Gastroesophageal sphincter (tissue), 4 donors: ENCODE measurements at places on chromosomes 13 and 19.

DNA sequence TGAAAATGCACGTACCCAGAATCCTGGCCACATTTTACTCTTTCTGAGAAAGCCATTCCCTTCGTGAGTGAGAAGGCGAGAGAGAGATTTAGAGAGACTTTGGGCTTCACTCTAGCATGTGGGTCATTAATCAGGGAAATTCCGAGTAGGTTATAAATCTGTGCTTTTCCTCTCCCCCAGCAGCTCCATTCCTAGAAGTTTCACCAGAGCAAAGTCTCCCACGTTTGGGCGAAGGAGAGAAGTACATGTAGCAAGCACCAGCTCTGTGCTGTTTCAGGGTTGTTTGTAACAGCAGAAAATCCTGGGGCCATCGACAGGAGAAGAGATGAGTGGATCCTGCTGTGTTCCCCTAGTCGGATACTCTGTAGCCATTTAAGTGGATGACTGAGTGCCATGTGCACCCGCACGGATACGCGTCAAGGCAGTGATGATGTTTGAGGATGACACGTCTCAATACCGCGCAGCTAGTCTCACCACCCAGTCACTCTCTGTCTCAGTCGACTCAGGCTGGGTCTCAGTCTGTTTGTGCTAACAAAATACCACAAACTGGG is 131.8 kb upstream of the PEG3 start:
- no peak for ATAC-seq

GRCh38 chr13:21879263-21879914 is 208.5 kb downstream of the FGF9 start:
- ATAC-seq, result no peak

- peak; percentile 78 for ATAC-seq
These were observed at the start of gene KLF2 for GRCh38 chr19:16324384-16325160. Gene KLF2 (plus strand): TSS chr19:16324826. CDS start chr19:16324924, 98 bp downstream.

GRCh38 chr19:6754653-6755463 is 12.4 kb downstream of the SH2D3A start:
- ATAC-seq, result no peak

DNA sequence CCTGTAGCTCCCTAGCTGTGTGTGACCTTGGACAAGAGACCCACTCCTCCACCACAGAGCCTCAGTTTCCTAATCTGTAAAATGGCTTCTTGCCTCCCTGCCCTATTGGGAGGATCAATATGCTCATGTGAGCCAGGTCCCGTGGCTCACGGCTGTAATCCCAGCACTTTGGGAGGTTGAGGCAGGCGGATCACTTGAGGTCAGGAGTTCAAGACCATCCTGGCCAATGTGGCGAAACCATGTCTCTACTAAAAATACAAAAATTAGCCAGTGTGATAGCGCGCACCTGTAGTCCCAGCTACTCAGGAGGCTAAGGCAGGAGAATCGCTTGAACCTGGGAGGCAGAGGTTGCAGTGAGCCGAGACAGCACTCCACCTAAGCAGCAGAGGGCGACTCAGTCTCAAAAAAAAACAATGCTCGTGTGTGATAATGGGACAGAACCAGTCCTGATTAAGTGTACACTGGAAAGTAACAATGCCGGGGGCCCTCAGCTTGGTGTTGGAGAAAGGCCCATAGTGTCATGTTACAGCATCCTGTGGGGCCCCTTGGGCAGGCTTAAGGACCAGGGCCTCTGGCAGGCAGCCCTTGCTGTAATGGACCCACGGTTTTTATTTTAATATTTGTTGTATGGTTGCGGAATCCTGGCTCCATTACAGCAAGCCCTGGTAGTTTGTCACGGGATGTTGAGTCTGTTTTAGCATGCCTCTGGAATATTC is 6.8 kb downstream of the RPS11 start:
- ATAC-seq, result peak; percentile 41

DNA sequence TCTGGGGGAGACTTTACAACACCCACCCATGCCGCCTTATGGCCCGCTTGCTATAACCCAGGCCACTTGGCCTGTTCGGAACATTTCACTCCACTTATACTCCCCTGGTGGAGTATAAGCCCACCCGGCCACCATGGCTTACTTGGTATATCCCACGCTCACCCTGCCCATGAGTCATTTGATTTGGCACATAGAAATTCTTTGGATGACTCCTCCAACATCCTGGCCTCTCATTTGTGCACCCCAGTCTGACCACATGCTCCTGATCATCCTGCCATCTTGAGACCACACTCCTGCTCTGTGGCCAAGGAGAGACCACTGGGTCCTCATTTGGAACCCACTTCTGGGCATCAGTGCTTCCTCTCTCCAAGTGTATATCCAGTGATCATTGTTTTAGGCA is 5.2 kb downstream of the SPACA6 start:
- no peak for ATAC-seq

DNA sequence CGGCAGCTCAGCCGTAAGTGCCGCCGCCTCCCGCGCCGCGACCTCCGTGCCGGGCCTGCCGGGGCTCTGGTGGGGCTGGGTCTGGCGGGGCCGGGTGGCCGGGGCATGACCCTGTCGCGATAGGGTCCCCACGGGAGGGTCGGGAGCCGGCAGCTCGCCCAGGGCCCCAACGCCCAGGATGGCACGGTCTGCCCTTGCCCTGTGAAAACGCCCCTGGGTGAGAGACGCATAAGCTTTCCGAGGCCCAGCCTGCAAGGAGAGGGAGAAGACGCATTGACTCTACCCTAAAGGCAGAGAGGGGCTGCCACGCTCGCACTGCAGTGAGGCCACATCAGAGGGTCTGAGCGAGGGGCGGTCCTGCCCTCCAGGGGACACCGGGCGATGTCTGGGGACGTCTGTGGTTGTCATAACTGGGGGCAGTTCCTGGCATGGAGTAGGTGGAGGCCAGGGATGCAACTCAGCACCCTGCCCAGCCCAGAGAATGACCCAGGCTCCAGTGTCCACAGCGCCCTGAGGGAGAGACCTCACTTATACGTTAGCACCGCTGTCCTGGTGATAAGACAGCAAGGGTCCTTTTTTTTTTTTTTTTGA is 539 bp downstream of the ZNF554 start:
- peak; percentile 18 for ATAC-seq

- ATAC-seq, result no peak
These were observed 1459.5 kb upstream of the PCDH20 start for GRCh38 chr13:62875118-62875640.

DNA sequence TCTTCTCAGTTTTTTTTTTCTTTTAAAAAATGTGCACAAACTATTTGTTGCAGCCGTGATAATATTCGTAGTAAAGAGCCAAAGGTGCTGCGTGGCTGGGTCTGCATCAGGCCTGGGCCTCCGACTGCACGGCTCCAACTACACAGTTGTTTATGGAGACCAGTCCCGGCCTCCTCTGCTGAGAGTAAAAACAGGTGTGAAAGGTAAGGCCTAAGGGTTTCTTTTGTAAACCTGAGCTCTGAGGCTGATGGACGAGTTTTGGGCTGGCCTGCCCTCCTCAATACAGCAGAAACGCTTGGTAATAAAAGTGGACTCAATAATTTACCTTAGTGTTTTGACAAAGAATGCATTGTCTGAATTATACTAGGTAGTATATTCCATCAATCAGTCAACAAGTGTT is 3.9 kb downstream of the MBNL2 start:
- ATAC-seq, result no peak

GRCh38 chr13:47798194-47798593 is 202.9 kb downstream of the SUCLA2 start:
- ATAC-seq, result no peak

- ATAC-seq, result no peak
These were observed 19.0 kb upstream of the ZNF566 start for GRCh38 chr19:36508325-36508724.

- no peak for ATAC-seq
These were observed 1331.5 kb upstream of the PCDH20 start for GRCh38 chr13:62747152-62747551.

DNA sequence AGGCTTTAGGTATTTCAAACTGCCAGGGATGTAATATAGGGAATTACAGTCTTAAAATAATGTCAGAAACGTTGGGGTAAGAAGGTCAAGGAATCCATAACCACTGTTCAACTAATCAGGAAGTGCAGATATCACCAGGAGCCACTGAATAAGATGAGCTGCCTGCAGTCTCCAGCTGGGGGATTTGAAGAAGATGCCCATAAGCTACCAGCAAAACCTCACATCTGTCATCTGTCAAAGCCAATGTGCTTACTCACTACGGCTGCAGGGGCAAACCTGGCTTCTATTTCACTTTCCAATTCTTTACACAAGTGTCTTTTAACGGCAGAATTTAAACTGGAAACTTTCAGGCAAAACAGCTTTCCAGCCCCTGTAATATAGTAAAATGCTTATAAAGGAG is 1410.1 kb upstream of the ATXN8OS start:
- ATAC-seq, result no peak

GRCh38 chr19:41530761-41531301 is 45.1 kb upstream of the CEACAM21 start:
- ATAC-seq, result peak; percentile 57

GRCh38 chr13:110330491-110331011 is 23.5 kb downstream of the COL4A2 start:
- peak; percentile 41 for ATAC-seq

GRCh38 chr13:26707122-26708006 is 53.2 kb downstream of the GPR12 start:
- no peak for ATAC-seq

GRCh38 chr19:33740811-33741396 is 55.8 kb upstream of the KCTD15 start:
- ATAC-seq, result no peak

- no peak for ATAC-seq
These were observed 17.4 kb upstream of the SLC39A3 start for GRCh38 chr19:2756921-2757881.

- ATAC-seq, result no peak
These were observed 926 bp downstream of the ZNF587 start for GRCh38 chr19:57850553-57851017.

DNA sequence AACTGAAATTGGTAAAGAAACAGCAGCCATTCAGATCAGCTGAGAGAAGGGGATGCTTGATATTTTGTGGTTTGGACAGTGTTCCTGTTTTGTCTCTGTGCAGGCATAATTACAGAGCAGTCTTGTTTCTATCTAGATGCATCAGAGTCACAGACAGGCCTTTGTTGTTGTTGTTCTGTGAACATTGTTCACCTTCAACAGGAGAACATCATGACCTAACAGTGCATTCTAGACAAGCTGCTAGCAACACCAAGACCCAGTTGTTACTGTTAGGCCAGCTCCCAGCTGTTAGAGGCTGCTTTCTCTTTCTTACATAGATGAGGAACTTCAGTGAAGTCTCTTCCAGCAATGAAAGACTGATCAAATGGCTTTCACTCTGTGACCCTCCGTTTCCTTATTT is 8.5 kb upstream of the LSR start:
- no peak for ATAC-seq

DNA sequence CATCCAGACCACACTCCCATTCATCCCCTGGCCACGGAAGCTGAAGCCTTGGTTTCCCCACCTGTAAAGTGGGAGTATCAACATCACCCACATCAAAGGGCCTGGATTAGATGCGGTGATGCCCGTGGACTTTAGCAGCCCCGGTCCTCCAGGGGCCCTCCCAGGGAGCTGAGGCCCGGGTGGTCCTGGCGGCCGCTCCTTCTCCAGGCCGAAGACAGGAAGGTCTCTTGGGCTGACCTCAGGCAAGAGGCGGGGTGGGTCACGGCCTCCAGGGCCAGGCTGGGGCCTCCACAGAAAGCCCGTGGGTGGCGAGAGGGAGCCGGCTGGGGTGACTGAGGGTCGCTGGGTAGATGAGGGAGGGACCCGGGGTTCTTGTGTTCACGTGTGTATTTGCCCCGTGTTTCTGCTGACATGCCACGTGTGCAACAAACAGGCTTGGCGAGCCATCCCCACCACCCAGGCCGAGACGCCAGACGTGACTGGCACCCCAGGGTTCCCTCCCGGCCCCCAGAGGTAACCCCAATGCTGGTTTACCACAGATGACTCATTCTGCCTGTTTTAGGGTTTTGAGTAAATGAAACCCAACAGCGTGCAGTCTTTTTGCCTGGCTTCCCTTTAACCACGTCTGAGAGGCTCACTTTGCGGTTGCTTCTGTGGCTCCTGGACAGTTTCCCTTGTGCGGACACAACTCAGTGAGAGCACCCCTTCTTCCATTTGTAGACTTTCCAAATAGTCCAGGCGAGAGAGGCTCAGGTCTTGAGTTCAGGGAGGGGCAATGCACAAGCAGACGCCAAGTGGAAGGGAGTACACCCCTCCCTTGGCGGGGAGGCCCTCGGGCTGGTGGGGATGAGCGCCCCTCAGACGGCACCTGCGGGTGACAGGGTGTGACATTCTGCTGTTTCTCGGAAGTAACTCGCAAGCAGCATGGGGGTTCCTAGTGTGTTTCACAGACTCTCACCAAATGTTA is 42.9 kb downstream of the C13orf46 start:
- no peak for ATAC-seq

- ATAC-seq, result no peak
These were observed 125.6 kb upstream of the FRY start for GRCh38 chr13:31905961-31906360.

- no peak for ATAC-seq
These were observed 124.1 kb upstream of the UQCRFS1 start for GRCh38 chr19:29337029-29337428.

DNA sequence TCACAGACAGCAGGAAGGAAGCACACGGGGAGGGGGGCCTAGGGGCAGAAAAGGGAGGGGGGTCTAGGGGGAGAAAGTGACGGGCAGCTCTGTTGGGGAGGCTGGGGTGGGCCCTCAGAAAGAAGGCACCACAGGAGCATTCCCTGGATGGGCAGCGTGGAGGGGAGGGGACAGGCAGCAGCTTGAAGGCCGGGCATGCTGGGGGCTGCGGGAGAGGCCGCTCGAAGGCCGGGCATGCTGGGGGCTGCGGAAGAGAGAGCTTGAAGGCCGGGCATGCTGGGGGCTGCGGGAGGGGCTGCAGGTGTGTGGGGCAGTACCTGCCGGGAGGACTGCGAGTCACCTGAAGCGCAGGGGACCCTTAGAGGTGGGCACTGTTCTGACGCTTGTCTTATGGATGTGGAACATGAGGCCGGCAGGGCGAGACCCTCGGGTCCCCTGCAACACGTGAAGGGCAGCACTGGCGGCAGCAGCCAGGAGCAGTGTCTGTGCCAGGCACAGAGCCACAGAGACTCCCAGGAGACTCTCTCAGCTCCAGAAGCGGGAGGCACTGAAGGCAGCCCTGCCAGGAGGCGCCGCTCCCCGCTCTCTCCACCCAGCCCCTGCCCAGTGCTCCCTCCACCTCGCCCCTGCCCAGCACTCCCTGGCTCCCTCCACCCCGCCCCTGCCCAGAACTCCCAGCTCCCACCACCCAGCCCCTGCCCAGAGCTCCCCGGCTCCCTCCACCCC is 13.3 kb downstream of the ZNF787 start:
- no peak for ATAC-seq
